Hindlimb muscle (tissue), 1 donor: ENCODE measurements at places on chromosomes 12 and 14. TPM values are rescaled to one million over a fixed set of nuclear protein-coding genes. Genes with fewer than 3 reads are reported as not detected.

Gene STAT2
- 71.4 TPM for polyA plus RNA-seq

- peak; percentile 79 for DNase-seq
Measured at GRCh38 chr14:52998376-52999015, 47.6 kb upstream of the FERMT2 start.

Gene TAS2R20
- polyA plus RNA-seq, result 1.3 TPM

DNA sequence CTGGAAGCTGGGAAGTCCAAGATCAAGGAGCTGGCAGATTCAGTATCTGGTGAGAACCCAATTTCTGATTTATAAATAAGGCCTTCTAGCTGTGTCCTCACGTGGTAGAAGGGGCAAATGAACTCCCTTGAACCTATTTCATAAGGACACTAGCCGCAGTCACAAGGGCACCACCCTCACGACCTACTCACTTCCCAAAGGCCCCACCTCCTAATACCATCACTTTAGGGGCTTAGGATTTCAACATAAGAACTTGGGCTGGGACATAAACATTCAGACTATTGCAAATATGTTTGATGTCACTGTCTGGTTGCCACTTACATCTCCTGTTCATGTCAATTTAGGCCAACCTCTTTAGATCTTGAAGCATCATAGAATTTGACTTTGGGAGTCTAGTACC lies 10.8 kb upstream of the CNIH1 start:
- DNase-seq, result no peak

DNA sequence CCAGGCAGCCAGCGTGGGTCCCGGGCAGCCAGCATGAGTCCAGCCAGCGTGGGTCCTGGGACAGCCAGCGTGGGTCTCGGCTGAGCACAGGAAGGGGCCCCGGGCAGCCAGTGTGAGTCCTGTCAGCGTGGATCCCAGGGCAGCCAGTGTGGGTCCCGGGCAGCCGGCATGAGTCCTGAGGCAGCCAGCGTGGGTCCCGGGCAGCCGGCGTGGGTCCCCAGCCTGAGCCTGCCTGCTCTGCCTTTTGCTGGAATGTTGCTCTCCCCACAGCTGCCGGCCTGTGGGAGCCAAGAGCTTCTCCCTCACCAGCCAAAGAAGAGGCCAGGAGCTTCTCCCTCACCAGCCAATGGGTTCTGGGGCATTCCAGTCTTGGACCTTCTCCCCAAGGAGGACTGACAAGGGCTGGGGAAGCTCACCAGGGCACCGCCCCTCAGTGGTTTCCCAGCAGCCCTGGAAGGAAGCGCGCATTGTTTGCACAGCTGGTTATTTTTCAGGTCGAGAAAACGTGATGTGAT lies 15.0 kb upstream of the RFLNA start:
- DNase-seq, result no peak

DNA sequence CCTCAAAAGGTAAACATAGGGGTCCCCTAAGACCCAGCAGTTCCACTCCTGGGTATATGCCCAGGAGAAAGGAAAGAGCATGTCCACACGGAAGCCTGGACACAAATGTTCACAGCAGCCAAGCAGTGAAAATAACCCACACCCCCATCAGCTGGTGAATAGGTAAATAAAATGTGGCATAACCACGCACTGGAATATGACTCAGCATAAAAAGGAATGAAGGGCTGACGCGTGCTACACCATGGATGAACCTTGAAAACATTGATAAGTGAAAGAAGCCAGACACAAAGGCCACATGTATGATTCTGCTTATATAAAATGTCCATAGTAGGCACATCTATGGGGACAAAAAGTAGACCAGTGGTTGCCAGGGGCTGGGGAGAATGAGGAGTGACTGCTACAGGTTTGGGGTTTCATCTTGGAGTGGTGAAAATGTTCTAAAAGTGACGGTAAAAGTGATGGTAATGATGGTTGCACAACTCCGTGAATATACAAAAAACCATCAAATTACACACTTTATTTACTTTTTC lies 3.8 kb upstream of the SCARB1 start:
- no peak for DNase-seq

Gene LGR5
- 2.4 TPM for polyA plus RNA-seq
